ENCODE measurements at places on chromosomes 16 and 17.

GRCh38 chr16:8720080-8720966 is 45.9 kb downstream of the ABAT start:
- DNase-seq = peak; percentile 88

DNA sequence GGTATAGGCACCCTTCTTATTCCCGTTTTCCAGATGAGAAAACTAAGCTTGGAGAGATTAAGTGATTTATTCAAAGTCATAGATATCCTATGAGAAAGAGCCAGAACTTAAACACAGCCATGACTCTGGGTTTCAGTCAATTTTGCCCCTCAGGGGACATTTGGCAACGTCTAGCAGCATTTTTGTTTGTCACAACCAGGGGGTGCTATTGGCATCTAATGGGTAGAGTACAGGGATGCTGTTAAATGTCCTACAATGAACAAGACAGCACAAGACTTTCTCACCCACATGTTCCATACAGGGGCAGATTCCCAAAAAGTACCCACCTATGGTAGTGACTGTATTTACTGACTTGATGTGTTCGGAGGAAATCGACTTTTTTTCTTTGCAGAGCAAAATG is 4.8 kb upstream of the SHISA9 start:
- no peak for DNase-seq

GRCh38 chr16:69412287-69412686 is 12.1 kb upstream of the CYB5B start:
- no peak for DNase-seq

DNA sequence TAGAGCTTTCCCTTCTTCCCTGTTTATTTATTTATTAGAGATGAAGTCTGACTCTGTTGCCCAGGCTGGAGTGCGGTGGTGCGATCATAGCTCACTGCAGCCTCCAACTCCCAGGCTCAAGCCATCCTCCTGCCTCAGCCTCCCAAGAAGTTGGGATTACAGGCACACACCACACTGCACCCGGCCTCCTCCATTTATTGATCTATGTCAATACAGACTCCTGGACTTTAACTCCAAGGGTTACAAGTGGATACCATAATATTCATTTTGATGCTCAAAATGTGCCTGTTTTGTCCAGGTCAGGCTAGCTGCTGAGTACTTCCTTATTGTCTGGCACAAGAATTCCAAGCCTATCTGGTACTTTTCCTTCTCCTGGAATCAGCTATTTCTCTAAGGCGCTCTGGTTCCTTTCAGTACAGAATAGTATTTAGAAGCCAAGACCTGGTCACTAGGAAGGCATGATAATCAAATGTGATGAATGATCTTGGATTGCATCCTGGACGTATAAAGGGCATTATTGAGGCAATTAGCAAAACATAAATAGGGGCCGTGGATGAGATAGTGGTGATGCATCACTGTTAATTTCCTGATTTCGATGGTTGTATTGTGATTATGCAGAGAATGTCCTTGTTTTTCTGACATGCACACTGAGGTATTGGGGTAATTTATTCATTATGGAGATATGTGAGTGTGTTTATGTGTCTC is 21.7 kb downstream of the IL4R start:
- DNase-seq = no peak

- DNase-seq = no peak
Measured at GRCh38 chr17:64786337-64786736, 124.2 kb upstream of the SMURF2 start.

- DNase-seq = no peak
Measured at GRCh38 chr17:79154951-79155585, 80.4 kb downstream of the ENGASE start.

- no peak for DNase-seq
Measured at GRCh38 chr16:46721885-46722284, 26.3 kb downstream of the MYLK3 start.

- no peak for DNase-seq
Measured at GRCh38 chr16:86824751-86825296, 246.5 kb downstream of the FOXL1 start.

- no peak for DNase-seq
Measured at GRCh38 chr16:84585467-84585866, 32.4 kb downstream of the COTL1 start.

DNA sequence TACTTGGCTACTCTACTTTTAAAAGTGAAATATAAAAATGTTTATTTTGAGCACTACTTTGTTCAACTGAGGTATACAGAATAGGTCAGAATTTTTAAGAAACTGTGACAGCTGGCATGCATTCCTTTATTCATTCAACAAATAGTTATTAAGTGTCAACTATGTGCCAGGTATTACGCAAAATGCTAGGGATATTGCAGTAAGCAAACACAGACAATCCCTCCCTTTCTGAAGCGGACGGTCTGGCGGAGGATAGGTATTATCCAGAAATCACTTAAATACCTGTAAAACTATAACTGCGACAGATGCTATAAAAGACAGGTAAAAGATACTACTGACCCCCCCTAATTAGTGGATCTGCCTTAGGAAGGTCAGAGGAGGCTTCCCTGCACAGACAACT is 26.1 kb downstream of the METTL16 start:
- DNase-seq = no peak

GRCh38 chr16:3149630-3150345 is 15.0 kb downstream of the ZNF213 start:
- DNase-seq = no peak

GRCh38 chr16:49937886-49938285 is 82.0 kb upstream of the ZNF423 start:
- no peak for DNase-seq

GRCh38 chr17:20008242-20009051 is 712 bp upstream of the SPECC1 start:
- DNase-seq = no peak

- no peak for DNase-seq
Measured at GRCh38 chr17:42422412-42422957, 571 bp downstream of the CAVIN1 start.

- DNase-seq = no peak
Measured at GRCh38 chr17:34423978-34424813, 61.2 kb upstream of the CCL1 start.

DNA sequence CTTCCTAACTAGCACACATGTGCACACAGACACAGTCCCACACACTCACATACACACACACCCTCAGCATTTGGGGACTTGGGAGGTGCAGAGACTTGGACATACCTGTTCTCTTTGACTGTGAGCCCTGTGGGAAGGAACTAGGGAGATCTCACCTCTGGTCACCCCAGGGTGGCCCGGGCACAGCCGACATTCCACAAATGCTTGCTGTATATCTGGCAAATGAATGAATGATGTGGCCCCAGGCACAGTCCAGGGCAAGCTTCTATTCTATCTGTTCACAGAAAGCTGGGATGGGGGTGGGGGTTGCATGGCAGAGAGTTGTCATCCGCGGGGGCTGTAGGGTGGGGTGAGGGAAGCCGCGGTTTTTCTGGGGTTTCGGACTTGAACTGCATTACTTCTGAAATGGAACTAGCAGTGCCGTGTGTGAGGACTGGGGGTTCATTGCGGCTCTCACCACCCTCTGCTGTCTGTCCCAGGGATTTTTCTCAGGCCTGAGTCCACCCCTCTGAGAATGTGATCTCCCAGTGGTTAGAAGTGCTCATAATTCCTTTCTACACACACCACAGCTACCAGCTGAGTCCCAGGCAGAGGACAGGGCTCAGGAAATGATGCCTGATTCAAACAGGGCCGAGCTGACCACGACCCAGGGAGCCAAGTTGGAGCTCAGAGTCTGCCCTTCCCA is 3.3 kb upstream of the RIPOR1 start:
- DNase-seq = no peak

DNA sequence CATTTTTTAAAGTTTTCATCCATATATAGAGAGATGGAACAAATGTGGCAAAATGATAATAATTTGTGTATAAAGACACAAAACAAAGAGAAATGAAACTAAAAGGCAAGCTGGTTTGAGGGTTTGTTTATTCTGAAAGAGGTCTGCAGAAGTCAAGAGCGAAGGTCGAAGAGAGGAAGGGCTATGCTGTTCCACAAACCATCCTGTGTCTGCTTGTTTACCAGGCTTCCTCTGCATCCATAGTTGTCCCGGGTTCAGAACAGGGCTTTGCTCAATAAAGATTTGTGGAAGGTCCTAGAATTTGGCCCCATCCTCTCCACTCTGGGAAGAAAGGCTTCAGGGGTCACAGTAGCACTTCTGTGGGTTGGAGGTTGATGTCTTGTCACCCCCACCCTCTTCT is 2.4 kb upstream of the MARVELD3 start:
- DNase-seq = no peak
